ENCODE measurements at places on chromosomes 16 and 17.

DNA sequence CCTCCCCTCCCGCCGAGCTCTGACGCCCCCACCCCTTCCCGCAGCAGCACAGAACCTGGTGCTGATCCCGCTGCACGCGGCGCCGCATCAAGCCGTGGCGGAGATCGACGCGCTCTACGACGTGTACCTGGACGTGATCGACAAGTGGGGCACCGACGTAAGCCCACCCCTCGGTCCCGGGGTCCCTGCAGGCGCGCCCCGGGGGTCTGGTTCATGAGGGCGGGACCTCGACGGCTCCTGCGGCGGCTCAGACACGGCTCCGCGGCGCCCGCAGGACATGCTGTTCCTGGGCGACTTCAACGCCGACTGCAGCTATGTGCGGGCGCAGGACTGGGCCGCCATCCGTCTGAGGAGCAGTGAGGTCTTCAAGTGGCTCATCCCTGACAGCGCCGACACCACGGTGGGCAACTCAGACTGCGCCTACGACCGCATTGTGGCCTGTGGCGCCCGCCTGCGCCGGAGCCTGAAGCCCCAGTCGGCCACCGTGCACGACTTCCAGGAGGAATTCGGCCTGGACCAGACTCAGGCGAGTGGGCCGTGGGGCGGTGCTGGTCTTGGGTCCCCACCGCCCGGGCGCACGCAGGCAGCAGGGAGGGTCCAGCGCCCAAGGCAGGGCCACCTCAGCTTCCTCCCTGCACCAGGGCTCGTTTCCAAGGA lies 1.4 kb downstream of the DNASE1L2 start:
- no peak for DNase-seq

- DNase-seq: no peak
Measured at GRCh38 chr17:48247603-48248002, 140.0 kb downstream of the SNX11 start.

DNA sequence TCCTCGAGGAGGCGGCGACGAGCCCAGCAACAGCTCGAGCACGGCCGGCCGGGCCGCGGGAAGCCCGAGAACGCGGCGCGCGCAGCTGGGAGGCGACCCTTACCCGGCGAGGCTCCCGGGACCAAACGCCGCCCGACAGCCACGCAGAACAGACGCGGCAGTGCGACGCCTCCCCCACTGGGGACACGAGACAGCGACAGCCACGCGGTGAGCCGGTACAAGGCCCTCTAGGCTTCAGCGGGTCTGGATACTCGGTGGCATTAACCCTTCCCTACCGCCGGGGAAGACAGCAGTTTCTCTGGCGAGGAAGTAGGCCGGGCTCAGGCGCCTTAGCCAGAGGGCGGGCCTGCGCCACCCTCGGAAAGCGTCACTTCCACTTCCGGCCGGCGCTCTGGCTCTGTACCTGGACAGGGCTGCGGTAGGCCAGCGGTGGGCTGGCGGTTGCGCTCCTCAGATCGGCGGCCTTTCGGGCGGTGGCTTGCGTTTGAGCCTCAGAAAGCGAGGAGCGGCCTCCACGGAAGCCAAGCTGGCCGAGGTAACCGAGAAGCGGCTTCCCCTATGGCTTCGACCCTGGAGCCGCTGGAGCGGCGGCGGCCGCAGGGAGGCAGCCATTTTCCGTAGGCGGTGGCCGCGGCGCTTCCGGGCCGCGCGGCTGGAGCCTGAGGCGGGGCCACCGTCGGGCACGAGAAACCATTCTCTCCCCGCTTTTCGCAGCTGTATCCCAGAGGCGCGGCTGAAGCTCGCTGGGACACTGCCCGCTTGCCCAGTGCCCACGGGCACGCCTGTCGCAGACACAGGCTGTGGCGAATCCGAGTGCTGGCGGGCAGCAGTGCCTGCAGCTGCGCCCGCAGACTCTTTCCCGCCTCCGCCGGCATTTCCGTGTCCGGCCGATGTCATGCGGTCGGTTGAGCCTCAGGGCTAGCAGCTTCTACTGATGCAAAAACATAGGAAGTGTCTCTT lies at the start of the genes TIGD7 and ZNF75A:
Gene TIGD7 (minus strand): TSS at position 322 of the 960 bp plus-strand sequence. CDS start 4,816 bp downstream, outside the sequence.
Gene ZNF75A (plus strand): TSS at position 389 of the 960 bp plus-strand sequence. CDS start 2,932 bp downstream, outside the sequence.
- peak; percentile 69 for DNase-seq

GRCh38 chr17:40068129-40068581 lies 5.4 kb downstream of the THRA start:
- DNase-seq: no peak

DNA sequence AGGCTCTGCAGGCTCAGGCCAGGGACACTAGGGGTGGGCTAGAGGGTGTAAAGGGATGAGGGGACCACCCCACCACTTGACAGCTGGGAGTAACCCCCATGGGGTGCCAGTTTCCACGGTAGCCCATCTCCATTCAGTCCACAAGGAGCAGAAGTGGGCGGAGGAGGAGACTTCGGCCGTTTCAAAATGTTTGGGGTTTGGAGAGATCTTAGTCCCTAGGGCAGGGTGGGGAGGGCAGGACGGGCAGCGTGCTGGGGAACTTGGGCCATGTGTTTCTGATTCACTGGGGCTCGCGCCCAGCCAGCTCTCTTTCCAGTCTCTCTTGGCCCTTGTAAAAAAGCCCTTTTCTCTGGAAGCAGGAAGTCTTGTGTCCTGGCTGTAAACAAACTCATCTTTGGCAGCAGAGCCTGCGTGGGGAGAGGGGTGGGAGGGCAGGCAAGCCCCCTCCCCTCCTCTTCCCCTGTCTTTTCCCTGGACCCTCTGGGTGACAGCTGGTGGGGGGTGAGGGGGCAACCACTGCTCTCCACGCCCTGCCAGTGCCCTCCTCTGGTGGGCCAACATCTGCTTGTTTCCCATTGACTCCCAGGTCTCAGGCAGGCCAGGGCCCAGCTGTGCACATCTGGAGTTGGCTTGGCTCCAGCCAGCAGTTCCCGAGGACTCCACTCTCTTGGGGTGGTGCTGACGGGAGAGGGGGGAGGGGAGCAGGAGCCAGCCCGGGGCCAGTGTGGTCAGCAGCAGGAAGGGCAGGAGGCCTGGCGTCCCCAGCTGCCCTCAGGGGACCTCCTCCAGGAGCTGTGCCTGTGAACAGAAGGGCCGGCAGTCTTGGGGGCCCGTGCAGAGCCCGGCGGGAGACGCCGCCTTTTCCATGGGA lies 8.1 kb downstream of the CYGB start:
- DNase-seq: no peak

GRCh38 chr17:46883871-46884520 lies 32.6 kb downstream of the WNT9B start:
- DNase-seq: no peak

DNA sequence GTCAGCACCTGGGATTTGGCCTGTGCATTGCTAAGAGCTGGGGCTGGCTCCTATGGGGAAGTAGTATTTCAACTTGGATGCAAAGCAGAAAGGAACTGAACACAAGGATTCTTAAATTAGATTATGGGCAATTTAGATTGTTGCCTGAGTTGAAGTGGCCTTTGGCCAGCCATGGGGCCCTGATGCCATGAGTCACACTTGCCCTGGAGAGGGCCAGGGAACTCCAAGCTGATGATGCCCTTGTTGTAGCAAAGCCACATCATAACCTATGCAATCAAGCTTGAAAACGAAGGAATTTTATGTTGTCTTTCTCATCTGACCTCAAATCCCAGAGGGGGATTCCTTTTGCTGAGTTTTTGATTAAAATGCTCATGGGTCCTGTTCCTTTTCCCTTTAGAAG lies 3.9 kb upstream of the SPATA32 start:
- no peak for DNase-seq

GRCh38 chr16:15639061-15639568 lies 3.8 kb downstream of the MARF1 start:
- DNase-seq: no peak

GRCh38 chr17:38330941-38331411 lies 12.8 kb downstream of the GPR179 start:
- DNase-seq: no peak

All from stimulated activated CD8-positive, alpha-beta memory T cell treated with anti-CD3 and anti-CD28 coated beads, Interleukin-15, amount 100 ng/mL, for 4 hours (primary cell).